ENCODE measurements at places on chromosomes 1 and 21.

- DNase-seq, result no peak
Observed at GRCh38 chr1:95388031-95388430, 154.0 kb downstream of the RWDD3 start.

- no peak for DNase-seq
Observed at GRCh38 chr1:53383136-53383870, 55.4 kb upstream of the LRP8 start.

- DNase-seq, result peak; percentile 40
Observed at GRCh38 chr1:201274616-201275252, 8.6 kb upstream of the PKP1 start.

- no peak for DNase-seq
Observed at GRCh38 chr1:83546874-83547273, 452.1 kb downstream of the TTLL7 start.

DNA sequence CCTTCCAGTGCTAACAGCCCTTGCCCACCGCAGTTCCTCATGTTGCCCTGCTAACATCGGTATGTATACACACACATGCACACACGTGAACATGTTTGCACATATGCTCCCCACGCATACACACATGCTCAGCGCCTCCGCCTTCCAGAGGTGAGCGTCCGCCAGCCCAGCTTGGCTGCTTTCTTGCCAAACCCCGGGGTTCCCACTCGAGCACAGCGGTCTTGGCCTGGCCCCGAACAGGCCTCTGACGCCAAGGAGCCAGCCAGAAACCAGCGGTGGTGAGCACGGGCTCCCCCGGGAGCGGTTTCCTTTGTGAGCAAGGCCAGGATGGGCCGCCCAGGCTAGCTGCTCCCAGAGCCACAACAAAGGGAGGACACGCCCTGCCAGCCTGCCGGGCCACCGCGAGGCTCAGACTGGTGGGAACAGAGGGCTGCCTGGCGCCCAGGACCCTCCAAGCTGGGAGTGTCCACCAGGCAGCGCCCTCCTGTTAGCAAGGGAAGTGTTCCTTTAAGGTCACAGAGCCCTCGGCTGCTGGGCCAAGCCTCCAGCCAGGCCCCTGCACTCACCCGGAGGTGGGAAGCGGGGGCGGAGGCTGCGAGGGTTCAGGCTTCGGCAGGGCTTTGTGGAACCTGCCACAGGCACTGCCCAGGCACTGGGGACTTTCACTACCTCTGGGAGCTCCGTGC lies 65.4 kb downstream of the ALPL start:
- peak; percentile 77 for DNase-seq

- peak; percentile 84 for DNase-seq
Observed at GRCh38 chr1:182615468-182616129, 11.4 kb upstream of the RGS16 start.

DNA sequence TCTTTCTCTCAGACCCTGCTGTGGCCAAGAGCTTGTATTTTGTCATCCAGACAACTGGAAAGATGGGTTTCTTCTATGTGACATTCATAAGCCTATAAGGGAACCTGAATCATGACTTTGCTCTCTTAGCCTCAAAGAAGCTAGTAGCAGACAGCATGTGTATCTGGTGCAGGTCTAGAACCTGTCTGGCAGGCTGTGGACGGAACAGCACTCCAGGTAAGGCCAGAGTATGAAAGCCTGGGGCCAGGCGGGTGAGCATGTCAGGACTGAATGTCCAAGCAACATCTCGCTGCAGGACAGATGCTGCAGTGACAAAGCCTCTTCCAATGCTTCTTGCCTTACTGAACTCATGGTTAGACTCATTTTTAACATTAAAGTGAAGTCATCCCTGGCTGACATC lies 32.8 kb downstream of the AKNAD1 start:
- no peak for DNase-seq

DNA sequence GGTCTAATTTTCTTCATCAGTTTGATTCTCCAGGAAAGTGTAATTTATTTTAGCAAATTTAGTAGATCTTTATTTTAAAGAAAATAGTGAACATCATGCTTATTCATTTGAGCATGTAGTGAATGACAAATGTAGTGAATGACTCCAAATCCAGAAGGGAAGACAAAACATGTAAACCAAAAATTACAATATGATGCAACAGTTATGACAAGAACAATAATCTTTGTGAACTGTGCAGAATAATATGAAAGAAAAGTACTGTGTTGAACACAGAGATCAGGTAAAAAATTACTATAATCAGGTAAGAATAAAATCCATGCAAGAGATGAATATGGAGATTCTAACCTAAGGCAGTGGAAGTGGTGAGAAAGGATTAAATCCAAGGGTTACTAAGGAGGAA lies 30.0 kb upstream of the DPH5 start:
- no peak for DNase-seq

DNA sequence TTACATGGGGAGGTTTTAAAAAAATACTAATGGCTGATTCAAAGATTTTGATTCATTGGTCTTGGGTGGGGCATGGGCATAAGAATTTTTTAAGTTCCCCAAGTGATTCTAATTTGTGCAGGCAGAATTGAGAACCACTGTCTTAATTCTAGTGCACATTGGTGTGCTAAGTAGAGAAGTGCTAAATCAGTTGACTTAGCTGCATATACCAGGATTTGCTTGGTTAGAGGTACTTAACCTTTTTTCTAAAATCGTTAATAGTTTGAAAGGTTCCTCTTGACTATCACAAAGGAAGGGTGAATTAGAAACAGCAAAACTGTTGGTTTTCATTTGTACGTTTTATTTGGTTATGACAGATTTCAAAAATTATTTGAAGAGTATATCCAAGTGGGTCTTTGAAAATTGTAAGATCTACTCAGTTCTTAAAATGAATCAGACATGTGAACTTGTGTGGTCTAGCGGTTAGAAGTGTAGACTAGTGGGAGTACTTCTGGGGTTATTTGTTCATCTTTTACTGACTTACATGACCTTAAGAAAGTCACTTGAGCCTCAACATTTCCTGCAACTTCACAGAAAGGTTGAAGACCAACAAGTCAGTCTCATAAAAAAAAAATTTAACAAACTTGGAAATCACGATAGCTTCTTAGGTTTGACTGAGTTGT lies 66.7 kb downstream of the RPAP2 start:
- DNase-seq, result no peak

DNA sequence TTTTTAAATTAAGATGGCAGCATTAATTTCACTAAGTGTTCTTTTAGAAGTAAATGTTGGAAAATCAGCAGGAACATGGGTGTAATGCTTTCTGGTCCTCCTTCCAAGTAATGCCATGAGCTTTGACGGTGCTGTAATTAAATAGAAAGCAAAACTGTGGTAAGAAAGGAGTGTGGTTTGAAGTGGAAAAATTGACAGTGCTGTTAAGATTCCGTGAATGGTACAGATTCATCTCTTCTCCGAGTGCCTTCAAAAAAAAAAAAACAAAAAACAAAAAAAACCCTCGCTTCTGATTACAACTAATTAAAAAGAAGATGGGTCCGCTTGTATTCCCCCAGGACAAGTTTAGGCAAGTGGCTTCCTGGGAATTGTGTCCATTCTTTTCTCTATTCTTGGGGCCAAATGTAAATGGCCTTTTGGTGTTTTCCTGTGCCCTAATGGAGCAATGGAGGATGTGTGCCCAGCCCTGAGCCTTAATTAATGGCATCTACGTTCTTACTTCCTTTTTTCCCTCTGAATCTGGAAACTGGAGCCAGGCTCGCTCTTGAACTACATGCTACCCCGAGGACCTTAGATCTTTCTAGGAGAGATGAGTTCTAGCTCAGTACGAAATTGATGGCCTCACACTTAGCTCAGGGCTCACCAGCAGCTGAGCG lies 5.1 kb downstream of the LMO4 start:
- no peak for DNase-seq

DNA sequence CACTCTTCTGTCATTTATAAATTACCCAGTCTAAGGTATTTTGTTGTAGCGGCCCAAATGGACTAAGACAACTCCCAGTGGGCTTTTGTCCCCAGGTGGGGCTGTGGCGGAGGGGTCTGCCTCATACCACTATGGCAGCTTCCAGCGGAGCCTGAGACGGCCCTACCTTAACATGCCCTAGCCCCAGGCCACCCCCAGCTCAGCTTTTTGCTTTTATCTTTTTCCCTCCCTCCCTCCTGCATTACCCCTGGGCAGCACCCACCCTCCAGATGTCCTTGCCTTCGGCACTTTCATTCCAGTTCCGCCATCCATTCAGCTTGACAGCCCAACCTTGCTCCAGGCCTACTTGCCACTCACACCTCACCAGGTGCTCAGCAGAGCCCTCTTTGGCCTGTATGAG lies 307.3 kb downstream of the PTPRU start:
- no peak for DNase-seq

DNA sequence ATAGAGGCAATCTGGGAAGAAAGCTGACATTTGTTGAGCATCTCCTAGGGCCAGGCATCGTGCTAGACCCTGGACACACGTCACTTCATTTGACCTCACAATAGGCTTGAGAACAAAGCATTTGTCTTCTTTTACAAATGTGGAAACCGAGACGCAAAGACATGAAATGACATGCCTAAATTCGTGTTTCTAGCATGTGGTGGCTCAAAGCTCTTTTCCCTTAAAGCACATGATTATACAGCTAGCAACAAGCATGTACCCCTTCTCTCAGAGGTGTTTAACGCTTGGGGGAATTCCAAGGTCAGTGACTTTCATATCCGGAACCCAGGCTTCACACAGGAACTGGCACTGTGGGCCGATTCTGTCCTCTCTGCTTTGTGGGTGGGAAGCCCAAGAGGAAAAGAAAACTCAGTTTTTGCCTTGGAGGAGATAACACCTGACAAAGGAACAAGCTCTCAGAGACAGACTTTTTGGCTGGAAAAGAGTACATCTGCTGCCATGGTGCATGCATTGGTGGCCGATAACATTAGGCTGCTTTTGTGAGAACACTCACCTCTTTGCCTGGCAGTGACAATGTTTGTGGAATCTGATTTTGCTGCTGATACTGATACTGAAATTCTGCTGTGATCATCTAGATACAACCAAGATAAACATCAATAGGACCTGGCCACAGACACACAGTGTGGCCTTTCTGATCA lies 15.4 kb upstream of the CD2 start:
- no peak for DNase-seq

GRCh38 chr1:162985816-162986435 lies 83.2 kb upstream of the RGS4 start:
- DNase-seq, result no peak

DNA sequence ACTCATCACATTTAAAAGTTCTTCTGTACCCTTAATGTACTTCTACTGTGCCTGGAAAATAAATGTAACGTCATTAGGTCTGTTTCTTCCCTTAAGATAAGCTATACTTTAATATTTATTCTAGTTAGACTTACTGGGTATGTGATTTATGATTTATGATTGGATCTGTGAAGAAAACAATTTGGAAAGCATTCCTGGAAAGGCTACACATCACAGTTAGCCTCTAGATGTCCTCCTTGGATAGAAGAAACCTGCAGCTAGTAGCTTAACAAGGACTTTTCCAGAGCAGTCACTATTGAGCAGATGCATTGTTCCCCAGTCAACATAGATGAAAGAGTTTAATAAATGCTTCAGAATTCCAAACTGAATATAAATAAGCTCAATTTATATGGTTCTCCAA lies 22.2 kb upstream of the ABL2 start:
- peak; percentile 49 for DNase-seq

GRCh38 chr1:207752456-207752998 lies 673 bp downstream of the CD46 start:
- DNase-seq, result peak; percentile 33

DNA sequence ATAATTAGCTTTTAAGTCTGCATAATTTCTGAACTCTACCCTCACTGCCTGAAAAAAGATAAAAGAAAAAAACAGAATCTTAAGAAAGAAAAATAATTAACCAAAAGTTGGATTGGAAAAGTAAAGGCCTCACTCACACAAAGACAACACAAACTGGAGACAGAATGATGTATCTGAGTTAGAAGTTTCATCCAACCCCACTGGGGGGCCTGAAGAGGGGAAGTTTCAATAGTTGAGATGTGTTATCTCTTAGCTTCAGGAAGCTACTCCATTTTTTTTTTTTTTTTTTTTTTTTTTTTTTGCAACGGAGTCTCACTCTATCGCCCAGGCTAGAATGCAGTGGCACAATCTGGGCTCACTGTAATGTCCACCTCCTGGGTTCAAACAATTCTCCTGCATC lies 19.9 kb downstream of the SYDE2 start:
- DNase-seq, result no peak

GRCh38 chr1:12616709-12617373 lies 1.2 kb downstream of the DHRS3 start:
- no peak for DNase-seq

- DNase-seq, result peak; percentile 73
Observed at GRCh38 chr1:41359211-41360073, 1.8 kb upstream of the FOXO6 start.

DNA sequence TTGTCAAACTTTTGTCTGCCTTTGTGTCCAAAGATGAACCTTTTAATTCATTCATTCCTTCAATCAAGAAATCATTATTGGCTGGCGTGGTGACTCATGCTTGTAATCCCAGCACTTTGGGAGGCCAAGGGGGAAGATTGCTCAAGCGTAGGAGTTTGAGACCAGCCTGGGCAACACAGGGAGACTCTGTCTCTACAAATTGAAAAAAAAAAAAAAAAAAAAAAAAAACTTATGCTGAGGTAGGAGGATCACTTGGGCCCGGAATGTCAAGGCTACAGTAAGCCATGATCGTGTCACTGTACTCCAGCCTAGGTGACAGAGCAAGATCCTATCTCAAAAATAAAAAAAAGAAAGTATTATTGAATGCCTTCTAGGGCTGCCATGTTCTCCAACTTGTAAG lies 51.3 kb upstream of the CXADR start:
- no peak for DNase-seq

DNA sequence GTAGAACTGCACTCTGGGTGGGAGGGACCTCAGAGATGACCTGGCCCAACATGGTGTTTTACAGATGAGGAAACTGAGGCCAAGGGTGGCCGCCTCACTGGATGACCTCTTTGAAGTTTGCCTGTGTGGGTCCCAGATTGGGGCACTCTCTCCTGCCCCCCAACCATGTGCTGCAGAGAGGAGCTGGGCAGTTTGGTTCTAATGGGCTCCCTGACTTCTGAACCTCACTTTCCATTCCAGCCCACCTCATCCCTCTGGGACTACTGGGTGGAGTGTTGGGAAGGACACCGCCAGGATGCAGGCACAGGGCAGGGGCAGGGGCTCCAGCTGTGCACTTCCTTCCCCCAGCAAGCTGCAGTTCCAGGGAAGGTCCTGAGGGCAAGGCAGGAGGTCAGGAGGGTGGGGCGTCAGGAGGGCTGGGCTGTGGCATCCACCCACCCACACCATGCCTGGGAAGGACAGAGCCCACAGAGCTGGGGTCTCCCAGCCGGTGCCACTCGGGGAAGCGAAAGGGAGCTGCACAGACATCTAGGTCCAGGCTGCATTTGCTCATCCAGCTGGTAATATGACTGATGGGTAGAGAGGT lies 10.3 kb upstream of the EPS8L3 start:
- DNase-seq, result no peak

DNA sequence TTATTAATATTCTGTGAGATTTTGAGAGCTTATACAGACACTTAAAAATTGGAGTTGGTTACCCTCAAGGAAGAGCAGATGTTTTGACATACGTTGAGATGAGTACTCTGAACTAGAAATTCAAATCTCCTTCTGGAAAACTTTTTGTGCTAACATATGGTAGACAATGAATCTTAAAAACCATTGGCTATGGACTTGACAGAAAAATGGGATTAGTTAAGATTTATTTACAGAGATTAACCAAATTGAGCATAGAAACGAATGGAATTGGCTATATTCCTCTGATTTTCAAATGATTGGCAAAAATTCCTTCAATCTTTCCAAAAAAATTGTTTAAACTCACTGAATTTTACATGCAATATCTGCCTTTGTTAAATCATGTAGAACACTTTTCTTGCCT lies 1392.9 kb downstream of the BRINP3 start:
- DNase-seq, result no peak
